ENCODE measurements at places on chromosomes 3 and 15.
A peak's percentile ranks its signal among the peaks of the same experiment; 100 is the strongest.

- DNase-seq, result peak; percentile 57
Observed at GRCh38 chr3:9769426-9770275, at the start of gene CAMK1. Gene CAMK1, minus strand, starts transcription at chr3:9769947. Its CDS starts 2,198 bp downstream, at chr3:9767749.

DNA sequence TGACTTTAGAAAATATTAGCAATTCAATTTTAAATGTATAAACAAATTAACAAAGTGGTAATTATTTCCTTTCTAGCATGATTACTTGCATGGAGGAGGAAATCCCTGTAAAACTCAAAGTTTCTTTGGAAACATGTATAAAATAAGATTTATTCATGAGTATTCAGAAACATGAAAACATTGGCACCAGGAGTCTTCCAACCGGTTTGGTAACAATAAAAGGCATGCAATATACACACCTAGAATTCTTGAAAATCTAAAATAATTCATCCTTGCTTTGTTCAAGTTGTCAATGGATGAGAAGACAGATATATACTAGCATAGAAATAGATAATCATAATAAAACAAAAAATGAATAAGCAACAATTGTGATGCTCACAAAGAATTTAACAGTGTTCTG, 76.4 kb downstream of the ZPLD1 start:
- no peak for DNase-seq

GRCh38 chr15:70954733-70955132, 62.1 kb downstream of the LRRC49 start:
- no peak for DNase-seq

GRCh38 chr15:86555098-86555497, 475.4 kb downstream of the AGBL1 start:
- DNase-seq, result no peak

- no peak for DNase-seq
Observed at GRCh38 chr15:87213626-87214025, 1042.9 kb downstream of the NTRK3 start.

DNA sequence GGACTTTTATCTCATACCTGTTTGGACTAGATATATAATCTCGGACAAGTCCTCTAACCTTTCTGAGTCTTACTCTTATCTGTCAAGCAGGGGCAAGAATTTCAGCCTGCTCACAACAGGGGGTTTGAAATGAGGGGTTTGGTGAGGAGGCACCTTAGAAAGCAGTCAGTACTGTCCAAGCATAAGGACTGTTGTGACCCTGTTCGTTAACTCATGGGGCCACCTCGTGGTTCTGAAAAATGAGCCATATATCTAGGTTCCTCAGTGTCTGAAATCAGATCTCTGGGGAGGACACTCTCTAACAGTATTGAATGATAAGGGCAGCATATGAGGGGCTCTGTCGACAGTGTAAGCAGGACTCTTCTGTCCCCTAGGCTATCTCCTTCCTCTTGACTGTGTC, 7.2 kb upstream of the TIMP4 start:
- no peak for DNase-seq

- peak; percentile 78 for DNase-seq
Observed at GRCh38 chr3:16884748-16885592, at the start of gene PLCL2. Gene PLCL2, plus strand, starts transcription at chr3:16884955. Its CDS starts 85 bp downstream, at chr3:16885040.

Data from CD4-positive, alpha-beta T cell treated with Interleukin-12 subunit alpha and Interleukin-12 subunit beta, for 1 hour (primary cell).